ENCODE measurements at places on chromosomes 3 and 15. TPM values are rescaled to one million over a fixed set of nuclear protein-coding genes. Genes with fewer than 3 reads are reported as not detected.

- no peaks in the 10 kb centered on the region for H3K4me1 ChIP-seq
- no peak for DNase-seq
- no peak overlapping the region for H3K4me3 ChIP-seq
- H3K36me3 ChIP-seq = no peaks in the 10 kb centered on the region
- H3K27ac ChIP-seq = no peak overlapping the region
These were observed 1.2 kb downstream of the SLC22A13 start for GRCh38 chr3:38266810-38267209.

Gene NUTM1
- not detected for total RNA-seq

DNA sequence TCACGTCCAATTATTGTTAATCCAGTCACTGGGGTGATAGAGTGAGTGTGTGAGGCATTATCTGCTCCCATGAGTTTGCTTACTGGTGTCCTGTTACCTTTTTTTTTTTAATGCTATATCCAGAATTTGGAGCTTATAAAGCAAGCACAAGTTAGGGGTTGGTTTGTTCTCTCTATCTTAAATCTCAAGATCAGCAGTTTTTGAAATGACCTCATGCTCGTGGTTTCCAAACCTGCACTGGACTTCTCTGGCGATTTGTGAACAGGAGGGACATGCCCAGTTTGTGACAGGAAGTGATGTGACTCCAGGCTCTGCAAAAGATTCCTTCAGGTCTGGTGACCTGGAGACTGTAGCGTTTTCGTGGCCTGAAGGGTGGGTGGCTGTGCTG, 25.6 kb downstream of the XYLB start:
- no peaks in the 10 kb centered on the region for H3K36me3 ChIP-seq
- no peak overlapping the region for H3K4me3 ChIP-seq
- no peak overlapping the region for H3K27ac ChIP-seq
- H3K27me3 ChIP-seq = no peaks in the 10 kb centered on the region
- H3K4me1 ChIP-seq = peaks cover 9% of the 10 kb centered on the region

- no peak overlapping the region for H3K27ac ChIP-seq
- H3K4me3 ChIP-seq = no peak overlapping the region
- peaks cover 9% of the 10 kb centered on the region for H3K4me1 ChIP-seq
These were observed 22.1 kb upstream of the PRR23E start for GRCh38 chr3:127170814-127171213.

Gene DPPA4
- not detected for total RNA-seq
